ENCODE measurements at places on chromosomes 7 and 10. TPM values are rescaled to one million over a fixed set of nuclear protein-coding genes. Genes with fewer than 3 reads are reported as not detected.

Gene TMEM273
- 4.0 TPM for total RNA-seq

Gene NCF1
- total RNA-seq, result not detected

Gene COL17A1
- total RNA-seq, result 873 TPM

Gene ZCWPW1
- 2.2 TPM for total RNA-seq

Gene GRID2IP
- 0.49 TPM for total RNA-seq

Gene PLAC9
- 1.3 TPM for total RNA-seq

Gene DPP6
- 4.2 TPM for total RNA-seq

Gene CAV2
- 72.1 TPM for total RNA-seq

Gene TWIST1
- total RNA-seq, result 10.6 TPM

Gene FKBP6
- total RNA-seq, result not detected

Gene NANOS1
- total RNA-seq, result 1.4 TPM

Gene ASCC1
- 27.9 TPM for total RNA-seq

Gene MMD2
- not detected for total RNA-seq

Gene PKD1L1
- 0.06 TPM for total RNA-seq

Gene OR6V1
- not detected for total RNA-seq

Gene CALML3
- total RNA-seq, result 66.2 TPM

Gene ZNF804B
- not detected for total RNA-seq

Gene NXPH1
- not detected for total RNA-seq

Gene PAX4
- total RNA-seq, result not detected

Gene ARID5B
- 127 TPM for total RNA-seq

Gene CPA4
- total RNA-seq, result 65.7 TPM

Gene DENND2A
- total RNA-seq, result 2.5 TPM

Gene SUGCT
- total RNA-seq, result not detected

Gene FKBP9
- total RNA-seq, result 164 TPM

Gene C10orf67
- total RNA-seq, result 0.91 TPM

Gene UCN3
- not detected for total RNA-seq

Gene ELFN1
- total RNA-seq, result 2.6 TPM

Gene R3HCC1L
- 23.6 TPM for total RNA-seq

Gene GRM3
- not detected for total RNA-seq

All from lower leg skin (tissue), 4 donors.